ENCODE measurements at places on chromosomes 3 and 15.

DNA sequence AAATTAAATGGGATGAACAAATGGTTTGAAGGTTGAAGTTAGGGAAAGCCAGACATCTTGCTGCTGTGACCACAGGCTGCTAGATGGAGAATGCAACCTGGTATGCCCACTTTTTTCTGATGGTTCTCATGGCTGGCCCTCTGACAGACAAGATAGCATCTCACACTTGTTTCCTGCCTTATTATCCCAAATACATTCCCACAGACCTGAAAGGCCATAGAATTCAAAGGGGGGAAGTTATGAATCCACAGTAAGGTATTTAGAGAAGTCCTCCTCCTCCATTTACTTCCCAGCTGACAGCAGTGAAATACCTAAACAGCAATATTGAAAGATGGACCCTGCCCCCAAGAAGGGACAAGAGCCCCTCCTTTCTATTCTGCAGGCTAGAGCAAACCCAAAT, 32.4 kb downstream of the LEO1 start:
- DNase-seq: no peak

GRCh38 chr3:20310629-20311028, 124.6 kb upstream of the SGO1 start:
- no peak for DNase-seq

DNA sequence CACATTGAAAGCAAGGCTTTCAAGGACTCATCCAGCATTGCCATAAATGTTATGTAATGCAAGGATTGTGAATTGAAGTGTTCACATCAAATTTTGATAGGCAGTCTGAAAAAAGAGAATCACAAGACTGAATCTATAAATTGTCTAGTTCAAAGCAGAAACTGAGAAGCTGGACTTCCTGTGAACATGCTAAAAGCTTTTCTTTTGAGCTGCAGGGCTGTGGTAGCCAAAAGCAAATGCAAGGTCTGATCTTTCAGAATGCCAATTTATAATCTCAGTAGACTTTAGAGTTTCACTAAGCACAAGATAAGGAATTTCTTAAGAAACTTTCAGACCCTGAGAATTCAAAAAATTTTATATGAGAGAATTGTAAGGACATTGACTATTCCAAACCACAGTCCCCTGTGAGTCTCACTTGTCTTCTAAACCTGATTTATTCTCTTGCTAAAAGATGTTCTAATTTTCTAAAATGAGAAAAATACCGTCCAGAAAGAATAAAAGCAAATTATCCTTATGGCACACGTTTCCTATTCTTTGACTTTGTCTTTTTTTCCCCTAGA, 1700.3 kb downstream of the OTOL1 start:
- no peak for DNase-seq

DNA sequence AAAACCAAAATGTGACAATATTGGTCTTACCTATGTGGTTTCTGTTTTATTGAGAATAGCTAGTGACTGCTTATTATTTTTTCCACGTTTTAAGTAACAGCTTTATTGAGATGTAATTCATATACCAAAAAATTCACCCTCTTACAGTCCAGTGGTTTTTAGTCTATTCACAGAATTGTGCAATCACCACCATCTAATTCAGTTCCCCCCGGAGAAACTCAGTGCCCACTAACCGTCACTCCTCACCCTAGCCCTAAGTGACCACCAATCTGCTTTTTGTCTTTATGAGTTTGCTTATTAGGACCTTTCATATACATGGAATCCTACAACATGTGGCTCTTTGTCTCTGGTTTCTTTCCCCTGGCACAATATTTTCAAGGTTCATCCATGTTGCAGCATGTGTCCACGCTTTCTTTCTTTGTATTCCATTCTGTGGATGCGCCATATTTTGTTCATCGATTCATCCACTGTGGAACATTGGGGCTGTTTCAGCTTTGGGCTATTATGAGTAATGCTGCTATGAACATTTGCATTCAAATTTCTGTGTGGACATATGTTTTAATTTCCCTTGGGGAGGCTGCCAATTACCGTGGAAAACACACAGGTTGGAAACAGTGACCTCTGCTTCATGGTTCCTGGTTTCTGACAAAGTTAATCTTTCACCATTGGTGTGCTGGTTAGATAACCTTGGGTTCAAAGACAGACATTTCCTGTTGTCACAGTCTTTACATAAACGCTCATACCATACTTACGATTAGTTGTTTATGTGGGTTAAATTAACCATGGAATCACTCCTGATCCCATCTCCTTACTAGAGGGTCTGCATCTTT, 3.2 kb upstream of the BCL2L10 start:
- DNase-seq: no peak

- no peak for DNase-seq
Observed at GRCh38 chr3:195154793-195155535, 116.0 kb downstream of the XXYLT1 start.

DNA sequence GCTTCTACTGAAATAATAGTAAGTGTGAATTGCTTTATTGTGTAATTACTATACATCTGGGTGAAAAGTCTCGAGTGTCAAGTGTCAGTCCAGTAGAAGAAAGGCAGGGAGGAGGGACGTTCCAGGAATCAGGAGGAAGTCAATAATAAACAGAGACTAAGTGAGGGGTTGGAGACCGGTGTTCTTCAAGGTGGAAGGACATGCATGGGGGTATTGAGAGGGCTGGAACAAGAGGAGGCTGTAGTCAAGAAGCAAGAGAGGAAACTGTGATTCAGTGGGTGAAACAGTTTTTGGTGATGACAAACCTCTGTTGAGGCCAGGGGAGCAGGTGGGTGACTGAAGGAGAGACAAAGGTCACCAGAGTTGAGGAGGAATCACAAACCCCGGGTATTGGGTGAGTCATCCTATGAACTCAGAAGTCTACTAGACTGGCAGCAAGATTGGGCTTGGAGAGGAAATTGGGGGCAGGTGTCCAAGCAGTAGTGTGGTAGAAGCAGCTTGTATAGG, 11.6 kb upstream of the SCAMP5 start:
- DNase-seq: no peak

DNA sequence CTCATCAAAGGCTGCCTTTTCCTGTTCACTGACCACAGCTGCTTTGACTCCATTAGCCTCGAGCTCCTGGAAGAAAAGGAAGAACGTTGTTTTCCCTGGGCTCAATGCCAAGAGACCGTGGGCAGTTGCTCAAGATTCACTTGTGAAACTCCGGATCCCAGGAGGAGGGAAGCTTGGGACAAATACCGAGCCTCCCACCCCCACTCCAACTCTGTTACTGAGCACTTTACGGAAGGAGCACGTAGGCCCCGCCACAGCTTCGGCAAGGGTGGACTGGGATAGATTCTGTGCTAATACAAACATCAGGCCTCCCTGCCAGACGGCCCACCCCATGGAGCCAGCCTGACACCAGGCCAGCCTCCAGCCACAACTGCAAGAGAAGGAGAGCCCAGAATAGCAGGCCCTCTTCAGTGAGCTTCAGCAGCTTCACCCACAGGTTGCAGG, 10.8 kb upstream of the FANCD2 start:
- no peak for DNase-seq
